ENCODE measurements at places on chromosomes 1 and 21. TPM values are rescaled to one million over a fixed set of nuclear protein-coding genes. Genes with fewer than 3 reads are reported as not detected.

GRCh38 chr1:195973311-195973904 is 634.8 kb downstream of the KCNT2 start:
- DNase-seq: no peak
- H3K27ac ChIP-seq: no peak overlapping the region
- H3K4me3 ChIP-seq: no peak overlapping the region
- no peaks in the 10 kb centered on the region for H3K36me3 ChIP-seq

ADAMTS1 gene
- 20.4 TPM for total RNA-seq

CFHR2 gene
- not detected for total RNA-seq

- H3K4me3 ChIP-seq: no peak overlapping the region
- no peaks in the 10 kb centered on the region for H3K36me3 ChIP-seq
- DNase-seq: no peak
- H3K27ac ChIP-seq: no peak overlapping the region
These were observed 36.9 kb upstream of the BACH1 start for GRCh38 chr21:29261555-29262540.

RNF187 gene
- total RNA-seq: 106 TPM

DNA sequence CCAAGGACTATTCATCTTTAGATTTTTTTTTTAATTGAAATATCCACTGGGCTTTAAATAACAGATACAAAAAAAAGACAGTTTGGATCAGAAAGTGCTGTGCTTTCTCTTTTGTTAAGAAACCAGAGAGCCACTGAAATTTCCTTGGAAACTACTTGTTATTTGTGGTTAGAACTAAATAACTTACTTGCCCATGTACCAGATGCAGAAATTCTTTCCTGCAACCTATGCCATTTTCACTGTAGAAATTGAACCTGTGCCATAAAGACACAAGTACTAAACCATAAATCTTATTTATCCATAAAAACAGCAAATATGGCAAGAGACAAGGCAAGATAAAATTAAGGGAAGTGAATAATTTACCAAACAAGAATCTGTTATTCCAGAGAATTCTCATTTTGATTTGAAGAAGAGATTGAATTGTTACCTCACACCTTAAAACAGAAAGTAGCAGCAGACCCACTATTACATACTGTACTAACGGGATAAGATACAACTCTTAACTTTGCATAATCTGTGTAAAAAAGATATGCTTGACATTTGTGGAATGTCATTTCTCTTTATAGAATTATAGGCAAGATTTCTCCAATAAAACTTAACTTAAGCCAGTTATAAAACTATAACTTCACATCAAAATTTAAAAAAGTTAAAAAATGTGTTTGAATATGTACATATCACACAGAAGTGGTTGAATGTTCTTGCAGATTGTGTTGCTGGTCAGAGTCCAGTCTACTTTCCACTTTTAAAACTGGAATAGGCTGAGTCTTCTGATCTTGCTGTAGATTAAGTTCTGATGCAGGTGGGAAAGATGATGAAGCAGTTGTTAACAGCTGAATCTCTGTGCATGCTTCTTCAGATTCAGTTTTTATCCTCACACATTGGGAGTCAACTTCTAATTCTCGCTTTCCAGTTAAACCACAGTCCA is 6.3 kb upstream of the PHTF1 start:
- H3K27me3 ChIP-seq: no peaks in the 10 kb centered on the region
- no peaks in the 10 kb centered on the region for H3K4me1 ChIP-seq
- H3K27ac ChIP-seq: no peak overlapping the region
- H3K4me3 ChIP-seq: no peak overlapping the region

GRCh38 chr21:37675202-37675801 is 241.0 kb downstream of the KCNJ6 start:
- no peak overlapping the region for H3K4me3 ChIP-seq
- peaks cover 19% of the 10 kb centered on the region for H3K4me1 ChIP-seq
- no peaks in the 10 kb centered on the region for H3K36me3 ChIP-seq
- no peaks in the 10 kb centered on the region for H3K27me3 ChIP-seq

Data from endodermal cell (in vitro differentiated cells).